ENCODE measurements at places on chromosomes 7 and 10. TPM values are rescaled to one million over a fixed set of nuclear protein-coding genes. Genes with fewer than 3 reads are reported as not detected.

Gene NKX1-2
- 0.54 TPM for total RNA-seq

Gene GHRHR
- 4.3 TPM for total RNA-seq

Gene ALOX5
- 2.0 TPM for total RNA-seq

Gene LRIT1
- not detected for total RNA-seq

Gene TLX1
- total RNA-seq: not detected

Gene UCMA
- not detected for total RNA-seq

Gene CYP2W1
- total RNA-seq: not detected

Gene CPA2
- total RNA-seq: not detected

Gene STEAP1
- total RNA-seq: 2.2 TPM

Gene DGKI
- total RNA-seq: 79.2 TPM

Gene SPDYE2
- not detected for total RNA-seq

Gene PPP1R3A
- total RNA-seq: 0.09 TPM

Gene TEX36
- total RNA-seq: not detected
